GM06990 (cell line): ENCODE measurements at places on chromosomes 4 and X.

GRCh38 chr4:14315129-14315528, 687.2 kb upstream of the CPEB2 start:
- no peak for DNase-seq

- DNase-seq, result no peak
Measured at GRCh38 chr4:46388857-46389256, 1.1 kb downstream of the GABRA2 start.

DNA sequence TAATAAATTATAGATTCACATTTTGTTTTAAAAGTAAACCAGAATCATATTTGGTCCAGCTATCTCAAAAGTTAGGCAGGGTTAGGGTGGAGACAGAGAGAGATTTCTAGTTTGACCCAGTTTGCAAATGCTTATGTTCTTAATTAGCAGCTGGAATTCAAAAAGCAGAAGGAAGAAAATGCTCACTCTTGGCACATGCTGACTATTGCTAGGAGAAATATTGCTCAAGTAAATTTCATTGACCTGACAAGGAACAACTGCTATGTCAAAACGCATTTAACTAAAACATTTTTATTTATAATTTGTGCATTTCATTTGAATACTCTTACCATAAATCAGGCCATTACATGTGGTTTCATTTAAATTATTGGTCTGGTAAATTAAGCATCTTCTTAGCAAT, 131.8 kb downstream of the GLRA3 start:
- DNase-seq, result no peak

- no peak for DNase-seq
Measured at GRCh38 chr4:109075621-109076020, 226.8 kb downstream of the COL25A1 start.

DNA sequence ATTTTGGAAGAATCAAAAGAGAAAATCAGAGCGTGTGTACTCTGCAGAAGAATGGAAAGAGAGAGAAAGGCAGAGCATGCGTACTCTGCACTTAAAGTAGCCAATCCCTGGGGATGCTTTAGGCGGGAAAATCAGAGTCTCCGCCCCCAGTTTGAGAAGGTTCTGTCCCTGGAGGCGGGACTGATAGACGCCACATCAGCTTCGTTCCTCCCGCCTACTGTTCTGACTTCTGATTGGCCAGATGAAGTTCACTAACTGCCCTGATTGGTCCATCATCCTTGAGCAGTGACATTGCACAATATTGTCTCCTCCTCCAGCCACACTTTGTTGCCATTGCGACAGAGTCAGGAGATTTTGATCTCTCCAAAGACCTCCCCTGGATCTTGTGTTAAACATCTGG, 23.8 kb downstream of the SSX1 start:
- DNase-seq, result no peak

DNA sequence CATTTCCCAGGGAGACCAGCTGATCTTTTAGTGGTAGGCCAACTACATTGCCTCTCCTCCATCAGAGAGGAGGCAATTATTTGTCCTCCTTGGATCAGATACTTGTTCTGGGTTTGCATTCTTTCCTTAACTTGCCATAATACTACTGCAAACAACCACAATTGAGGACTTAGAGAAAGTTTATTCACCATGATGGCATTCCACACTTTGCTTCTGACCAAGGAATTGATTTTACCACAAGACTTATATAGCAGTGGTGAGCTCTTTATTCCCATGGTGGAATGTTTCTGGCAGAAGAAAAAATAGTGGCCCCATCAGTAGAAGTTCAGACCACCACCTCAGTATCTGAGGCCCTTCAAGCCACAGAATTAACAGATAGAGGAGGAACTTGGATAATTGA, 123.9 kb upstream of the PPP3CA start:
- DNase-seq, result no peak

DNA sequence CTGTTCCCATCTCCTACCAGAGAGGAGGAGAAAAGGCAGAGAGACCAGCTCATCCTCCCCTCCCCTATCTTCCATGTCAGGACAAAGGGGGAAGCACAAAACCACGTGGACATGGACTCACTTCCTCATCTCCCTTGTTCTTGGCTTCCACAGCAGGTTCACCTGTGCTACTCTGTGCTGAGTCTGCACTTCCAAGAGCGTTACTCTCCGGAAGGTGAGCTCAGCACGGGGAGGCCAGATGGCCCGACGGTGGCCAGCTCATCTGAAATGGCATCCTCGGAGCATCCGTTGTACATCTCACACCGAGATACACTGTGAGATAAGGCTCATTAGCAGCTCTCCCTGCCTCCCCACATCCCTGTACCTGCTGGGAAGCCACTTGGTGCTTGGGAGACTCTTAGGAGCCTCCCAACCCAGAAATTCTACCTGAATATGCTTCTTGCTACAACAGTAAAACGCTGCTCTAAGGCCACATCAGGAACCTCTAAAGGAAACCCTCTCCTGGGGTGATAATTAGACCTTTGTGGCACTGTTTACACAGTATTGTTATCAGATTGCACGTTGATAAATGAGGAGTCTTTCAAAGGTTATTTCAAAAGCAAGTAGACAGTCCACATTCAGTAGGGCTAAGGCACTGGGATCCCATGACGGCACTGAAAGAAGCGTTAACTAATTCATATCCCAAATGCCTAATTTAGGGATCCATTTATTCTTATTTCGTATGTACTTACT, 19.4 kb downstream of the LGI2 start:
- no peak for DNase-seq

- no peak for DNase-seq
Measured at GRCh38 chrX:51917604-51918003, 24.2 kb downstream of the MAGED1 start.

- DNase-seq, result no peak
Measured at GRCh38 chrX:134735015-134735414, 76.7 kb upstream of the PLAC1 start.

- no peak for DNase-seq
Measured at GRCh38 chrX:100817340-100817739, 2.9 kb upstream of the CSTF2 start.

DNA sequence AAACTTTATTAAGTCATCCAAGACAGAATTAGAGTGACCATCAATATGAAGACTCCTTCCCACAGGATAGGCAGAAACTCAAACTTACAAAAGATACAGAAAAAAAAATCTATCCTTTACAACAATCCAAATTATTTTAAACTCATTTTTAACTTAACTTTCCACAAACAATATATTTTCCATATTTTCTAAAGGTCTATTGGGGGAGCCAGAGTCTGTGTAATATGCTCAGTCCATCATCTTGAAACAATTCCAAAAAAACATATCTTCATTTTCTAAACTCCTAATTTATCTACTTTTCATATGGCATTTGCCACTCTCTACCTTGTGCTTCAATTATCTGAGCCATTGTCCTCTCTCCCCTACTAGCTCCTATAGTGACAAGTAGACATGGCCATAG, 378.1 kb downstream of the PDGFC start:
- DNase-seq, result no peak

GRCh38 chr4:167811958-167812357, 280.4 kb upstream of the ANXA10 start:
- no peak for DNase-seq

DNA sequence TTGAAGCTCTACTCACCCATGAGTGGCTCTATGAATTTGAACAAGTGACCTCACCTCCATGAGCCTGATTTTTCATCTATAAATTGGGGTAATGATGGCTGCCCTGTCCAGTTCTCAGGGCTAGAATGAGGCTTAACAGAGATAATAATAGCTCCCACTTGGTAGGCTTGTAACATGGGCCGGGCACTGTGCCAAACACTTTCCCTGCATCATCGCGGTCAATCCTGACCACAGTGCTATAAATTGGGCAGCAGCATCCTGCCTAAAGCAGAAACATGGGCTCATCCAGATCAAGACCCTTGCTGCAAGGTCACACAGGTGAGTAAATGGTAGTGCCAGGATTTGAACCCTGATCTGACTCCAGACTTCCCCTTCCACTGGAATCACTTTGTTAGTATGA, 12.8 kb downstream of the APLN start:
- no peak for DNase-seq

DNA sequence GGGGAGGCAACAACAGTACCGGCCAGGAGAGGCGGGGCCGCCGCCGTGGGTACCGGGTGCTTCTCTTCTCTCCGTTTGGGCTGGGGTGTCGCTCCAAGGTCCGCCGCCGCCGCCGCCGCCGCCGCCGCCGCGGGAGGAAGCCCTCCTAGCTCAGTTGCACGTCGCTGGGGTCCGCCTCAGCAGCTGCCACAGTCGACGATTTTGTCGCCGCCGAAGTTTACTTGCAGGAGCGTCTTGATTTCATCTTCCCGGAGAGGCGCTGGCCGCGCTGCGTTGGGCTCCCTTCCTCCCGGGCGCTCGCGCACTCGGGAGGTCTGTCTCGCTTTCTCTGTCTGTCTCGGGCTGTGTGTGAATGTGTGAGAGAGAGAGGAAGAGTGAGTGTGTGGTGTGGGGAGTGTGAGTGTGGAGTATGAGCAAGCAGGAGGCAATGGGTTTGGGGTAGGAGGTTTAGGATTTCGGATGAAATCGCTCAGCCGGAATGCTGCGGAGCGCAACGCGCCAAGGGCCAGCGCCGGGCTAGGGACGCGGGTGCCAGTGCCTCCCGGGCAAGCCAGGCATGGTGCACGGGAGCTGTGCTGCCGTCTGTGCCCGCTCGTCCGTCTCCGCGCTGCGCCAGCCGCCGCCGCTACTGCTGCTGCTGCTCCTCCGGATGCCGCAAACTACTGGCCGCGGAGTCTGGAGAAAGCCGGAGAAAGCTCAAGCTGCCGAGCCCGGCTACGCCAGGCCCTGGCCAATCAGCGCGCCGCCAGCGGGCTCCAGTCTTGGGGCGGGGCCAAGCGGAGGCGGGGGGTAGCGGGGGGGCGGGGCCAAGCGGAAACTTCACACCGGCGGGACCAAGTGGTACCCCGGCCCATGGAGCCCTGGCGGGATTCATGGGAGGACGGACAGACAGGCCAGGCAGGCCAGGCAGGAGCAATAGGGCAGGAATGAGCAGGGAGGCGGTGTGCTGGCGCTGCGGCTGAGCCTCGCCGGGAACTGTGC, at the start of gene PCDH19:
Gene PCDH19, minus strand, starts transcription at position 664 of the 981 bp plus-strand sequence. CDS start 1,676 bp downstream, outside the sequence.
- no peak for DNase-seq

- no peak for DNase-seq
Measured at GRCh38 chrX:132045456-132045855, 22.4 kb downstream of the STK26 start.

- peak; percentile 62 for DNase-seq
Measured at GRCh38 chrX:47936224-47936939, 67.4 kb downstream of the ZNF182 start.

- no peak for DNase-seq
Measured at GRCh38 chr4:136687118-136687517, 845.2 kb downstream of the PCDH18 start.

- no peak for DNase-seq
Measured at GRCh38 chrX:149618871-149619270, 12.7 kb downstream of the TMEM185A start.

- DNase-seq, result no peak
Measured at GRCh38 chr4:155722336-155722735, 36.5 kb upstream of the GUCY1B1 start.

DNA sequence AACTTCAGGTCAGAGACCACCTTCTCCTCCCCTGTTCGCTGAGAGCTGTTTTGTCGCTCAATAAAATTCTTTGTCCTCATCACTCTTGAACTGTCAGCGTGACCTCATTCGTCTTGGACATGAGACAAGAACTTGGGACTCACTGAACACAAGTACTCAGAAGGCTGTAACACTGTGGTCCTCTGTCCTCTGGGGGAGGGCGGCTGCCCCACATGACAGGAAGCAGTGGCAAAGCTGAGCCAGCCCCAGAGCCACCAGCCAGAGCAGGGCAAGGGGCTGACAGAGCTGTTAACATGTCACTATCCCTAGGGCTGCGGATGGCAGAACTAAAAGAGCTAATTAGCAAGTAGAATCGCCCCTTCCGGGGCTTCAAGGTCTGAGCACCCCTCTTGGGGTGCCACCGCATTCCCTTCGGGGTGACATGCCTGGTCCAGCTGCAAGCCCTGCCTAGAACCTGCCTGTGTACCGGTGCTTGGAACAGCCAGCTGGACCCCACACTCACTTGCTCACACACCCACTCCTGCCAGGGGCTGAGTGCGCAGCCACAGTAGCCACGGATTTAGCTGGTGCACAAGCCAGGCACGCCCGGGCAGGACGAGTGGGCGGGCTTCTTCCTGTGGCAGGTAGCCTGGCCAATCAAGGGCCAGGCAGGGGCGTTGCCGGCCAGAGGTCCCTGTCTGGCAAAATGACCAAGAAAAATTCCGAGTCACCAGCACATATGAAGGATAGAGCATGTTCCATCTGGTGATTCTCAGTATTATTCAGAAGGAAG, 648.6 kb upstream of the AGA start:
- DNase-seq, result no peak

- DNase-seq, result no peak
Measured at GRCh38 chr4:43008793-43009192, 116.3 kb downstream of the GRXCR1 start.

DNA sequence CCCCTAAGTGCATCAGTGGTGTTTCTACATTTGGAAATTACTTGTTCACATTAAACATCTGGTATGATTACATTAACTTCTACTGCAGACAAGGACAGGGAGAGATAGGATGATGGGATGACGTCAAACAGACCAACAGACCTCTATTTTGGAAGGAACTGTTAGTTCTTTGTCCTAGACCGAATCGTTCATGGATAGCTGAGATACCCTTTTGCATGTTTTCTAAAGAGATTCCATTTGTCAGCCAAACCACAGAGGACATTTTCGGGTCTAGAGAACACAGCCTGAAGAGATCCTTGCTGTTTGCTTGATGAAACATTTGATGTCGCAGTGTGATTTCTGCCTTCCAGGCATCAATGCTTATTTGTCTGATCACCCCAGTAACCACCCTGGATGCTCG, 27.7 kb downstream of the CHST7 start:
- DNase-seq, result no peak

GRCh38 chr4:150117629-150118028, 39.4 kb downstream of the DCLK2 start:
- DNase-seq, result no peak

- no peak for DNase-seq
Measured at GRCh38 chr4:172124656-172125308, 311.6 kb downstream of the GALNTL6 start.

DNA sequence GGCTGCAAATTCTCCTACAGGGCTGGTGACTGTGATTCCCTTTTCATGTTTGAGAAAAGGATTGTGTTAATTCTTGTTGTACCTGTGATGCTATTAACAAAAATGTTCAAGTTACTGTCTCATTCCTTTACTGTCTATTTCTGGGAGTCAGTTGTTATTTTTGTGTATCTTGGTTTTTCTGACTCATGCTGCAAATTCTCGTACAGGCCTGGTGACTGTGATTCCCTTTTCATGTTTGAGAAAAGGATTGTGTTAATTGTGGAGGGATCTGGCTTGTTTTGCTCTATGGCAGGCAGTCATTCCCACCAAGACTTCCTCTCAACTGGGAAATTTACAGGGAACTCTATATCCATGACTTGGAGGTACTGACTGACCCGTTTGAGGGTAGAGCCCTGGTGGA, 693.4 kb upstream of the INTU start:
- no peak for DNase-seq

DNA sequence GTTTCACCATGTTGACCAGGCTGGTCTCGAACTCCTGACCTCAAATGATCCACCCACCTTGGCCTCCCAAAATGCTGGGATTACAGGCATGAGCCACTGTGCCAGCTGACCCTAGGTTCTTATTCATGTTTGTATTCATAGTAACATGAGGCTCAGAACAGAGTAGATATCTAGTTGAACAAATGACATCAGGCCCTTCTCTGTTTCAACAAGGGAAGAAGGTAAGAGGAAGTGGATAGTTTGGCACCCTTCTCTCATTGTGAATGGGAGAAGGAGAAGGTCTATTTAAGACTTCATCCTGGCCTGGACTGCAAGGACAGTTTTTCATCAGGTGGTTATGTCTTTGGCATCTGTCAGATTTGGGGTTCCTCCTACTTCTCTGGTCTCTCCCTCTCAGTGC, 13.8 kb downstream of the GJB1 start:
- no peak for DNase-seq

- DNase-seq, result no peak
Measured at GRCh38 chrX:40581336-40581920, 658 bp downstream of the ATP6AP2 start.
